ENCODE measurements at places on chromosomes 3 and 15. TPM values are rescaled to one million over a fixed set of nuclear protein-coding genes. Genes with fewer than 3 reads are reported as not detected.

POPDC2 gene
- total RNA-seq = 4.5 TPM

ADPRH gene
- total RNA-seq = 3.4 TPM

EAF2 gene
- total RNA-seq = 19.1 TPM

NR2F2 gene
- total RNA-seq = 4.7 TPM

SNX1 gene
- total RNA-seq = 101 TPM

LRRC31 gene
- total RNA-seq = not detected

TEX264 gene
- total RNA-seq = 31.3 TPM

SSUH2 gene
- 2.5 TPM for total RNA-seq

TM4SF18 gene
- total RNA-seq = 7.0 TPM

SLC22A13 gene
- 6.1 TPM for total RNA-seq

OR4M2 gene
- not detected for total RNA-seq

NTRK3 gene
- 119 TPM for total RNA-seq

CCR8 gene
- total RNA-seq = not detected

CACNA1D gene
- 110 TPM for total RNA-seq

LOXL1 gene
- total RNA-seq = 2.2 TPM

CCDC54 gene
- total RNA-seq = not detected

GOLGA6L4 gene
- 4.5 TPM for total RNA-seq

NR2E3 gene
- total RNA-seq = not detected

Measured in dorsolateral prefrontal cortex (tissue), 122 donors.